ENCODE measurements at places on chromosomes 12 and 14. TPM values are rescaled to one million over a fixed set of nuclear protein-coding genes. Genes with fewer than 3 reads are reported as not detected.

GRCh38 chr12:76942267-76942666 is 63.4 kb upstream of the CSRP2 start:
- ATAC-seq: no peak

DNA sequence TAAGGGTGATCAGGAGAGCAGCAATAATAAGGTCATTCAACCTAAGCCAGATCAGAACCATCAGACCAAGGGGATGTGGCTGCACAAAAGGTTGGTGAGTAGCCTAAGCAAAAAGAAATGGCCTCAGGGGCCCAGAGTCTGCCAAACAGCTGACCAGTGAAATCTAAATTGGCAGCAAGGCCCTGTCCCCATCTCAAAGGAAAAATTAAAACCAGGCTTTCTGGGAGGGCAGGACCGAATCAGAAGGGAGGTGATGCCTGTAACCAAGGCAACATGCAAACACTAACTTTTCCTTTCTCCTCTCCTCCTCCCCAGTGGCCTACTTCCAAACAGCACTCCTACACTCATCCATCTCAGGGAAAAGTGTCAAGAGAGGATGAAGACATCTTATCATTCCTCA is 256.4 kb downstream of the NUAK1 start:
- ATAC-seq: no peak

DNA sequence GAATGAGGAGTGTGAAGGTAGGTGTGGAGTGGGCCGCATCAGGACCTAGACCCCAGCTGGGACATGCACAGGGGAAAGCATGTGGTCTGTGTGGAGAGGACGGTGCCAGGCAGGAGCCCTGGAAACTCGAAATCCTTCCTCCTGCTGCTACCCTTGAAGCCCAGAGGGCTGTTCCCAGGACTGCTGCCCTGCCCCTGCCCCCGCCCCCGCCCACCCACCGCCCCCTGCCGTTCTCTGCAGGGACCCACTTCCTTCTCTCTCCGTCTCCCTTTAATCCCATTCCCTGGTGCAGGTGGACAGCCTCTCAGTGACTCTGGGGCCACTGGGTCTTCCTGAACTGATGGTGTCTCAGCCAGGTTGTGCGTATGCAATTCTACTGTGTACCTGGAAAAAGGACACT is 8.0 kb downstream of the ITFG2 start:
- ATAC-seq: no peak

DNA sequence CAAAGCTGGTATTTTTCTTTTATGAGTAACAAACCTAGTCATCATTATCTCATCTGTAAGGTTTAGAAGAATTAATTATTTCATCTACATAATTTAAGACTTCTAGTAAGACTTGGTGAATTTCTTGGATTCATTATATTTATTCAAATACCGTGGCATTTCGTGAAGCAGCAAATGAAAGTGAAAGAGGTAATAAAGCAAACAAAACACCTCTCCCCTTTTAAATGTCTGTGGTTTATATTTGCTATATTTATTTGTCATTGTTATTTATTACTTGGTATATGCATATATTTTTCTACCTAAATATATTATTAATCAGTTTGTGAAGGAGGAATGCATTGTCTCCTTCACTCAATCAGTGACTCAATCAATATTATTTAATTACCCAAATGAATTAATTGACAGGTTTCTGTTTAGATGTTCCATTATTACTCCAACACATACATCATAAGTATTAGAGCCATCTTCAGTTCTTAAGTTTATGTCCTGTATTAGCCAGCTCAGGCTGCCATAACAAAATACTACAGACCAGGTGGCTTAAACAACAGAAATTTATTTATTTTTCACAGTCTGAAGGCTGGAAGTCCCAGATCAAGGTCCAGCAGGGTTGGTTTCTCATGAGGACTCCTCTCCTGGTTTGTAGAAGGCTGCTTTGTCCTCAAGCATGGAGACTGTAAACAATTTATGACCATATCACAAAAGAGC is 6.6 kb downstream of the CFAP54 start:
- no peak for ATAC-seq

GRCh38 chr14:61559641-61560201 is 135.6 kb upstream of the HIF1A start:
- ATAC-seq: no peak

DNA sequence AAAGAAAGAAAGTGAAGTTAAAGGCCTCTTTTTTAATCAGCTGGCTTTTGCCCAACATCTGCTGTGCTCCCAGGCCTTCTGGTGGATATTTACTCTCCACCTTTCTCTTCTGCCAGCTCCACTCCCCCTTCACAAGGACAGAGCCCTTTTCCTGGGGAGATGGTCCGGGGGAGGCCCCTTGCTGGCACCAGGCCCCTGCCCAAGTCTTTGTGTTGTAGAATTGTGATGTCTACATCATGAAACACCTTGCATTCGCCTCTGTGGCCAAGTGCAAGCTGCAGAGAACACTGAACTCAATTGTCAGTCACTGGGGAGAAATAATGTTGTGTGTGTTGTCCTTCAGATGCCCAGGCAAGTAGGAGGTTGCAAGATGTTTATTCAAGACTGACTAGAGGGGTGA is 150.3 kb downstream of the DPF3 start:
- ATAC-seq: no peak

EML5 gene
- total RNA-seq: 1.6 TPM

KRT77 gene
- total RNA-seq: not detected

Data from activated T-helper 17 cell treated with anti-CD3 and anti-CD28 coated beads, Interleukin-2, amount 50 U/mL, for 72 hours (primary cell).